ENCODE measurements at places on chromosomes 5 and 9.

DNA sequence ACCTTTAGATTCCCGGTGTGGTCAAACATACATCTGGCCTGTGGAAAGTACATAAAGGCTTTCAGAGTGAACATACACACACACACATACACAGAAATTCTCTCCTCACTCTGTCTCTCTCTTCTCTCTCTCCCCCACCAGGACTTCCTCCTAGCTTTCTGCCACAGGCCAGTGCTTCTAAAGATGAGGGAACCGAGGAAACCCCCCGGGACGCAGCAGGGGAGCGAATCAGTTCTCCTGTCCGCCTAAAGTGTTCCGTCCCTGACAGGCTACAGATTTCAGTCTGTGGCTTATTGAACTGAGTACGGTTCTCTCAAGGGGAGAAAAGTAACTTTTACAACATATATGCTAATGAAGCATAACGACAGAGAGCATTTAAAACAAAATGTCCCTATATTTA is 75.8 kb downstream of the MED27 start:
- H3K4me1 ChIP-seq: peaks cover 46% of the 10 kb centered on the region
- H3K27ac ChIP-seq: no peak overlapping the region
- DNase-seq: no peak
- H3K27me3 ChIP-seq: no peaks in the 10 kb centered on the region
- H3K36me3 ChIP-seq: peaks cover 16% of the 10 kb centered on the region
- no peak overlapping the region for H3K4me3 ChIP-seq

DNA sequence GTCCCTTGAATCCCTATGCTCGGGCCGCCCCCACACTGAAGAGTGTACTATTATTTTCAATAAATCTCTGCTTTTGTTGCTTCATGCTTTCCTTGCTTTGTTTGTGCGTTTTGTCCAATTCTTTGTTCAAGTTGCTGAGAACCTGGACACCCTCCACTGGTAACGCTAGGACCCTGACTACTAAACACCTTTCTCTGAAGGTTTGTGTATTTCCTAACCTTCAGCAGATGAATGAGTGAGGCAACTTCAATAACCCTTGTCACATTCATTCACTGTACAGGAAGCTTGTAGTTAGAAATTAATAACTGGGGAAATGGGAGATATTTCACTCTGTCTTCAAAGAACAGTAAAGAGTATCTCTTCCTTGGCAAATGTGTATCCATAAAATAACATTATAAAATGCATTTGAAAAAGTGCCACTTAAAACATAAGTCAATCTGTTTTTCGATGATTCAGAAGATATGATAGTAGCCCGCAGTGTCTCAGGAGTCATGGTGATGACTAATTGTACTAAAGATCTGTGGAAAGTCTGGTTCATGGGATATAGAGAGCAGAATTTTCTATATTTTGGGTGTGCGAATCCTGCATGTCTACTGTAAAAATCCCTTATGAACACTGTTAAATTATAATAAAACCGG is 43.2 kb upstream of the ANKH start:
- no peaks in the 10 kb centered on the region for H3K36me3 ChIP-seq
- no peak for DNase-seq
- H3K4me1 ChIP-seq: peaks cover 7% of the 10 kb centered on the region
- no peak overlapping the region for H3K27ac ChIP-seq
- peaks cover under 1% of the 10 kb centered on the region for H3K27me3 ChIP-seq
- H3K4me3 ChIP-seq: no peak overlapping the region

DNA sequence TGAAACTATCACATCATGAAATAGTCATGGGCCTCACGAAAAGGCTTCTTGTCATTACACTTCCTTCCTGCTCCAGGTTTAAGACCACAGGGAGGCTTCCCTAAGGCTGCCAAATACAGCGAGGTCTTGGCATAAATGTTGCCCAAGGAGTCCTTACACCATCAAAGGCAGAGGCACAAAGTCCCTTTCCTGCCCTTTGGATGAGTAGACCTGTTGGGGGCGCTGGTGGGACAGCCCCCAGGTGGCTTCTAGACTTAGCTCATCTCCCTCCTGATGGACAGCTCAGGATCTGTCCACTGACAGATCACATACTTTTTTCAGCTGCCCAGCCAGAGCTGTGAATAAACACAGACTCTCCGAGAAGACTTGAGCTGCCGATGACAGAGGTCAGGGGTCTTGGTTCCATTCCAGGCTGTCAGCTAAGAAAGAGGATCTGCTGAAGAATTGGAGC is 15.5 kb upstream of the MEGF9 start:
- H3K36me3 ChIP-seq: no peaks in the 10 kb centered on the region
- H3K4me1 ChIP-seq: peaks cover 10% of the 10 kb centered on the region
- no peak overlapping the region for H3K27ac ChIP-seq
- H3K27me3 ChIP-seq: no peaks in the 10 kb centered on the region
- H3K4me3 ChIP-seq: no peak overlapping the region

DNA sequence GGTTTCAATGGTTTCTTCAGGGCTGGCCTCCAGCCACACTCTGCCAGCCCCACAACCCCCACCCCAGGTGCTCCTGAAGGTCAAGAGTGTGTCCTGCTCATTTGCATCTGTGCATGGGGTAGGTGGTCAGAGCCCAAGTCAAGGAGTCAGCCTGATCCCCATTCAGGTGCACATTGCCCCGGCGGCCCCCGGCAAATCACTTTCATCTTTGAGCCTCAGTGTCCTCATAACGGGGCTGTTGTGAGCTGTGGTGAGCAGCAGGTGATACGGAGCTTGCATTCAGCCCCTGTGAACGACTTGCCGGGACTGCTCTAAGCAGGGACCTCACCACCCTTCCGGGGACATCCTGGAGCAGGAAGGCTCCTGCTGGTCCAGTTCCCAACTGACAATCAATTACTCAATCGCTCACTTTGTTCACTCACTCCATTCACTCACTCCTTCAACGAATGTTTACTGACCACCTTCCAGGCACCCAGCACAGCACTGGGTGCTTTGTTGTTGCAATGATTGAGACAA is 93.2 kb upstream of the CPEB4 start:
- no peak overlapping the region for H3K27ac ChIP-seq
- H3K27me3 ChIP-seq: peaks cover 4% of the 10 kb centered on the region
- H3K36me3 ChIP-seq: no peaks in the 10 kb centered on the region
- H3K4me3 ChIP-seq: no peak overlapping the region
- no peaks in the 10 kb centered on the region for H3K4me1 ChIP-seq

- H3K4me1 ChIP-seq: peaks cover 5% of the 10 kb centered on the region
- no peak for DNase-seq
- no peaks in the 10 kb centered on the region for H3K36me3 ChIP-seq
- H3K27me3 ChIP-seq: peaks cover 2% of the 10 kb centered on the region
- H3K4me3 ChIP-seq: no peak overlapping the region
These were observed 364.1 kb upstream of the SLC30A5 start for GRCh38 chr5:68729678-68730077.

- H3K27me3 ChIP-seq: no peaks in the 10 kb centered on the region
- H3K36me3 ChIP-seq: no peaks in the 10 kb centered on the region
- DNase-seq: no peak
- H3K4me3 ChIP-seq: no peak overlapping the region
- H3K27ac ChIP-seq: no peak overlapping the region
- H3K4me1 ChIP-seq: no peaks in the 10 kb centered on the region
These were observed 228.2 kb downstream of the TLE1 start for GRCh38 chr9:81461196-81461595.

DNA sequence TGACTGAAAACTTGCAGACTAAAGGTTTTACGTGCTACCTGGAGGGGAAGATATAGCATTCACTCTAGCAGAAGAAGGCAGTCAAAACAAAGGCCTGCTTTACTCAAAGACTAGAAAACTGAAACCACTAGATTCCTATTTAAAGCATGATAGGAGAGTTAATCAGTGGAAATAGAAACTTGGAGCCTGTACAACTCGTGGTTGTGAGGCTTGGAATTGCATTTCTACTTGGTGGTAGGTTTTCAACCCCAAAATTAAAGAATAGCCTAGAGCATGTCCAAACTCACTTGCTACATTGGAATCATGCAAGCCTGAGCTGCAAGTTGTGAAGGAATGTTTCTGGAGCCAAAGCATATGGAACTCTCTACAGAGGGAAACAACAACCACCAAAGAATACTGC is 1526.4 kb upstream of the NUDT12 start:
- H3K4me3 ChIP-seq: no peak overlapping the region
- no peaks in the 10 kb centered on the region for H3K36me3 ChIP-seq
- no peak overlapping the region for H3K27ac ChIP-seq

- no peak overlapping the region for H3K4me3 ChIP-seq
- no peak overlapping the region for H3K27ac ChIP-seq
- no peaks in the 10 kb centered on the region for H3K36me3 ChIP-seq
- H3K27me3 ChIP-seq: no peaks in the 10 kb centered on the region
- H3K4me1 ChIP-seq: no peaks in the 10 kb centered on the region
These were observed 2139.6 kb upstream of the ACO1 start for GRCh38 chr9:30244877-30245276.
